Osteoblast (primary cell): ENCODE measurements at places on chromosomes 16 and 17. TPM values are rescaled to one million over a fixed set of nuclear protein-coding genes. Genes with fewer than 3 reads are reported as not detected.

- H3K4me1 ChIP-seq, result no peaks in the 10 kb centered on the region
- no peak overlapping the region for H3K4me3 ChIP-seq
- H3K36me3 ChIP-seq, result no peaks in the 10 kb centered on the region
Observed at GRCh38 chr16:12276576-12276975, 300.0 kb downstream of the SNX29 start.

- no peaks in the 10 kb centered on the region for H3K36me3 ChIP-seq
- H3K27ac ChIP-seq, result no peak overlapping the region
- H3K27me3 ChIP-seq, result no peaks in the 10 kb centered on the region
- no peaks in the 10 kb centered on the region for H3K4me1 ChIP-seq
- H3K4me3 ChIP-seq, result no peak overlapping the region
- DNase-seq, result no peak
Observed at GRCh38 chr17:53141731-53142130, 681.0 kb upstream of the KIF2B start.

DNA sequence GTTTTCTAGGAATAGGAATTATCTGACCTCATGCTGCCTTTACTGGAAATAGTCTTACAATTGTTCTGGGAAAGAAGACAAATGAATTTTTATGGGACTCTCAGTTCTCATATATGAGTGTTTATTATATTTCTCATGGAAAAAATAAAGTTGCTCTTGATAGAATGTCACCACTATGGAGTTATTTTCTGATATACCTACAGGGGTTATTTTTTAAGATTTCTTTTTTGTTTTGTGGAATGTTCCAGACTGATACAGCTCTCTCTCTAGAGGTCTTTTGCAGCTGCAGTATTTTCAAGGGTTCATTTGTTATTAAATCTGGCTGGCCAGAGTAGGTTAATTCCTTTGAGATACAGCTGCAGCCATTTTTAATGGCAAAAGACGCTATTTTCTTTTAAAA is 100.7 kb downstream of the ABCA8 start:
- no peak overlapping the region for H3K27ac ChIP-seq
- H3K27me3 ChIP-seq, result no peaks in the 10 kb centered on the region
- no peak for DNase-seq
- no peak overlapping the region for H3K4me3 ChIP-seq

DNA sequence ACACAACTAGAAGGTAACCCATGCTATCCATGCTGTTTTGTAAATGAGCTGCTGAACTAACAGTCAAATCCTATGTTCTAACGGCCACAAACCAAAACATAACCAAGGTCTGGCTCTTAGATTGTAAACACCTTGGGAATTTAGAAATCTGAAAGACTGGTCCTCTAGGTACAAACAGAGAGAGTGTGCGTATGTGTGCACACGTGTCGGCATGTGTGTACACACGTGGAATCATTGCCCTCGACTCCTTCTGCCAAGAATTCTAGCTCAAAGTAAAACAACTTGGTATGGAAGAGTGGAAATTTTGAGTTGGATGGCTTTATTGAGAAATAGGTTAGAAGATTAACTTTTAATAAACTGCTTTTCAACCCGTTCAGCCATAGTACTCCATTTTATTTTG is 18.1 kb upstream of the GHDC start:
- H3K4me1 ChIP-seq, result no peaks in the 10 kb centered on the region
- no peaks in the 10 kb centered on the region for H3K27me3 ChIP-seq
- H3K36me3 ChIP-seq, result peaks cover 46% of the 10 kb centered on the region
- H3K4me3 ChIP-seq, result no peak overlapping the region

DNA sequence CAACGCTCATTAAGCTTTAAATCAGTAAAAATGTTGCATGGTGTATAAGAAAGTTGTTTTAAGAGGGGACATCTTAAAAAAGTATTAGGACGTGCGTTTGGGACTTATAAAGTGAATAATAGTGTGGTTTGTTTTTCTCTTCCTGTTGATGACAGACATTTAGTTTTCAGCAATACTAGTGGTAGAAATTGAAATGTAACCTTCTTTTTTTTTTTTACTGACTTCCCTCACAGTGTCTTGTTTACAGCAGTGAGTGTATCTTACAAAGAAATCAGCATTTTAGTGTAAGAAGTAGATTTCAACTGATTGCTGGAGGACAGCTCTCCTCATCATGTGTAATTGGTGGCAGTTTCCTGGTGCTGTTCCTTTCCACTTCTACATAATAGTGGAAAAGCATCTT is 39.6 kb downstream of the CYLD start:
- H3K4me3 ChIP-seq, result no peak overlapping the region
- H3K4me1 ChIP-seq, result no peaks in the 10 kb centered on the region
- no peak overlapping the region for H3K27ac ChIP-seq
- peaks cover 48% of the 10 kb centered on the region for H3K36me3 ChIP-seq

GRCh38 chr17:60157487-60158040 is 7.8 kb downstream of the CA4 start:
- no peak overlapping the region for H3K27ac ChIP-seq
- no peaks in the 10 kb centered on the region for H3K36me3 ChIP-seq
- no peak for DNase-seq

Gene MYO15A
- total RNA-seq, result 1.1 and 1.2 TPM in 2 replicates

Gene EZH1
- 30.8 and 31.8 TPM in 2 replicates for total RNA-seq

Gene PIPOX
- 1.4 and 1.8 TPM in 2 replicates for total RNA-seq
